ENCODE measurements at places on chromosomes 3 and 15. TPM values are rescaled to one million over a fixed set of nuclear protein-coding genes. Genes with fewer than 3 reads are reported as not detected.

The NR2F2 gene
- total RNA-seq: 18.0 TPM

- peak; percentile 68 for DNase-seq
These were observed at the start of gene SEMA3B for GRCh38 chr3:50268703-50269451. TSS of gene SEMA3B (plus strand) at chr3:50269147. CDS start at chr3:50269241, 94 bp downstream.

DNA sequence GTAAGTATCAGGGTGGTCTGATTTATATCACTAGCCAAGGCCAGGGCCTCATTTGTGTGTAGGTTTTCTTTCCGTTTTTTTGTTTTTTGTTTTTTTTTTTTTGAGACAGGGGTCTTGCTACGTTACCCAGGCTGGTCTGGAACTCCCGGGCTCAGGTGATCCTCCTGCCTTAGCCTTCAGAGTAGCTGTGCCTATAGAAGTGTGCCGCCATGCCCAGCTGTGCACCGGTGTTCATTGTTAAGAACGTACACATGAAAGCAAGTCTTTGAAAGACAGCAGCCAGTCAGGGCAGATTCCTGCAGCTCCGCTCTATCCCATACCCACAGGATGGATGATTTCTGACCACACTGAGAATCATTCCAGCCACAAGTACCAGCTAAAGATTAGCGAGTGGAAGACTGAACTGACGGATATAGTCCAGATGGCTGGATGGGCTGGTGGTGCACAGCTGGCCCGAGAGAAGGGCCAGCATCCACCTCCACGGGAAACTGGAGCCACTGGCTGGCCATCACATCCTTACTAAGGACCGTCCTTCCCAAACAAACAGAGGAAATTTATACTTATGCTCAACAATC is 95.4 kb downstream of the PCSK6 start:
- no peak for DNase-seq

GRCh38 chr3:4514916-4515315 is 21.8 kb downstream of the ITPR1 start:
- no peak for DNase-seq

DNA sequence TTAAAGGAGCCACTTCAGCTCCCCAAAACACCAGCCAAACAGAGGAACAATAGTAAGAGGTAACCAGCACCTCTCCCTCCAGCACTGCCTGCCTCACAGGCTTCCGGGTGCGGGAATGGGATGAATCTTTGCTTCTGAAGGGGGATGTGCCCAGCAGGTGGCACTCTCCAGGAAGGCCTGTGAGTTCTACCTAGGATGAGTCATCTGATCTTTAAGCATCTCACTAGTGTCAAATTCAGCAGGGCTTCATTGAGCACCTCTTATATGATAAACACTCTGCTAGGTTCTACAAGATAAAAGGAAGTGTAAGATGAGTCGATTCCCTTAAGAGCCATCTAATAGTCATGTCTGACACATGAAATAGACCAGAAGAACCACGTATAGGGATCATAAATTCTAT is 237.4 kb upstream of the UMPS start:
- DNase-seq: peak; percentile 59

The CACNA1D gene
- 1.0 TPM for total RNA-seq

GRCh38 chr15:60237446-60237845 is 160.3 kb downstream of the ANXA2 start:
- no peak for DNase-seq

- DNase-seq: no peak
These were observed 29.6 kb upstream of the GREM1 start for GRCh38 chr15:32688151-32688639.

DNA sequence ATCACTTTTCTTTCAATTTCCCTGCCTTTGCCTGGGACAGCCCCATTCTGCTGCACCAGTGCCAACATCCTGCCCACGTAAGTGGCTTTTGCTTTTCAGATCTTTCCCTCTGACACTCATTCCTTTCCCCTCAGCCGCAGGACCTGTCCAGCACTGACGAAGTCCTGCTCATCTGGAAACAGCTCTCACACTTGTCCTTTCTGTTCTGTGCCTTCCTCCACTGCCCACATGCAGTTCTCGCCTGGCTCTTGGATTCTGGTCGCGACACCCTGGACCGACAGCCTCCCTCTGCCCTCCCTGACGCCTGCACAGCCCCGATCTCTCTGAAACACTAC is 99.7 kb downstream of the ADCY5 start:
- no peak for DNase-seq

The MORC1 gene
- not detected for total RNA-seq

- DNase-seq: no peak
These were observed 161.3 kb downstream of the GREM1 start for GRCh38 chr15:32878869-32879805.

DNA sequence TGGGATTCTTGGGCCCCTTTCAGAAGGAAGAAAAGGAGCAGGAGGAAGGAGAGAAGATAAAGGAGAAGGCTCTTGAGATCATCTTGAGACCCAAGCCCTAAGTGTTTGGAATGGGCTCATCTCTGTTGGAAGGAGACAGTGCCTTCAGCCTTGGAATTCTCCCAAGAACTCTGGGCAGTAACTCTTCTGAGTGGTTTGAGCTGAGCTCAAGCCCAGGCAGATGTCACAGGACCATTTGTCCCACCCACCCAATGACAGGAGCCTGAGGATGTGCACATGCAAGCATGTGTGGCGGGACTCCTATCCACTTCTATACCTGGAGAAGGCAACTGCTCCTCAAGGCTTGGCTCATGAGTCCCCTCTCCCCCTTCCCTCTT is 14.6 kb upstream of the TMEM40 start:
- no peak for DNase-seq

DNA sequence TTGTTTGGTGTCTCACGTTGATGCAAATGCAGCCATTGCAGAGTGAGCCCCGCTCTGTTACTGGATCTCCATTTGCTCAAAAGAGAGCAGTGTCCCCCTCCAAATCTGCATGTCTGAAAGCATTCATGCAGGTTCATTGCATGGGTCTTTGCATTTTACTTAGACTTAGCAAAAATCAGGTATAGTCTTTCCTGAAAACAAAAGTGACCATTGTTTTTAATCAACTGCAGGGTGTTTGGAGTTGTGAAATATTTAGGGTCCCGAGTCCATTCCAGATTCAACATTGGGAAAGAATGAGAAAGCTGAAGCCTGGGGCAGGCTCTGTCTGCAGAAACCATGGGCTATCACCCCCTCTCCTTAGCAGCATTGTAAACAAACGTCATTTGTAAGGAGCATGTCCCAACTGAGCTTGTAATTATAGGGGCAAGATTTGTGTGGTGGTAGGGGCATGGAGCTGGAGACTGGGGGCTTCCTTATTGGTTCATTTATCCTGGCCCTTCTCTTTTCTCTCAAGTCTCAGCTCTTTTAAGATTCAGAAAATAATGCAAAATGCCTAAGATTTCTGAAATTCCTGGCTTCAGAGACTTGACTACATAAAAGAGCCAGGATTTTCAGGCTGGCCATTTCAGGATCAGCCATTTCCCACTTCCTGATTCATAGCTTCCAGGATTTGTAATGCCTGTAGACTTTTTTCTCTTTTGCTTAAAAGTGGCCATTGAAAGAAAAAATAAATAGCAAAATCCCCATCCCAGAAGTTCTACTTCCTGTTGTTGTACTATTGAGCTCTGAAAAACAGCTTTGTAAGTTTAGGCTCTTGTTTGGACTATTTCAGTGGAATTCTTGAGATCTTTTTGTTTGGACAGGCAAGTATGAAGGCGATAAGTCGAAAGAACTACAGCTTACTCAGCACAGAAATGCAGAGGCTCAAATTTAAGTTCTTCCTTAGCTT is 23.0 kb downstream of the IGF1R start:
- DNase-seq: no peak

The MYO5A gene
- total RNA-seq: 6.7 TPM

GRCh38 chr3:106371971-106372805 is 503.4 kb upstream of the CBLB start:
- DNase-seq: no peak

DNA sequence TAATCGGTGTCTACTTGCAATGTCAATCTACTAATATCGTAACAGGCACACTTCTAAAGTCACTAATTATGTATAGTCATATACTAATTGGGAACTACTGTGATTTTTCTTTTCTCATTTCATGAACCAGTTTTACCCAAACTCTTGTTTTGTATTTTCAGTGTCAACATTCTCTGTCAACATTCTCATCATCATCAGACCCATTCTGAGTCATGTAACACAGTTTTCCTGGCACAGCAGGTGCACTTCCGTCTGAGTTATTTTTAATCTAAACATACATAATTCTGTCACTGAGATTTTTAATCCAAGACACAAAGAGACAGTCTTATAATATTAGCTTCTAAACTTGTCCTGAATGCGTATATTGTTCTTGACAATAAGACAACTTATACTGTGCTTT is 205.1 kb upstream of the EIF1B start:
- DNase-seq: no peak

DNA sequence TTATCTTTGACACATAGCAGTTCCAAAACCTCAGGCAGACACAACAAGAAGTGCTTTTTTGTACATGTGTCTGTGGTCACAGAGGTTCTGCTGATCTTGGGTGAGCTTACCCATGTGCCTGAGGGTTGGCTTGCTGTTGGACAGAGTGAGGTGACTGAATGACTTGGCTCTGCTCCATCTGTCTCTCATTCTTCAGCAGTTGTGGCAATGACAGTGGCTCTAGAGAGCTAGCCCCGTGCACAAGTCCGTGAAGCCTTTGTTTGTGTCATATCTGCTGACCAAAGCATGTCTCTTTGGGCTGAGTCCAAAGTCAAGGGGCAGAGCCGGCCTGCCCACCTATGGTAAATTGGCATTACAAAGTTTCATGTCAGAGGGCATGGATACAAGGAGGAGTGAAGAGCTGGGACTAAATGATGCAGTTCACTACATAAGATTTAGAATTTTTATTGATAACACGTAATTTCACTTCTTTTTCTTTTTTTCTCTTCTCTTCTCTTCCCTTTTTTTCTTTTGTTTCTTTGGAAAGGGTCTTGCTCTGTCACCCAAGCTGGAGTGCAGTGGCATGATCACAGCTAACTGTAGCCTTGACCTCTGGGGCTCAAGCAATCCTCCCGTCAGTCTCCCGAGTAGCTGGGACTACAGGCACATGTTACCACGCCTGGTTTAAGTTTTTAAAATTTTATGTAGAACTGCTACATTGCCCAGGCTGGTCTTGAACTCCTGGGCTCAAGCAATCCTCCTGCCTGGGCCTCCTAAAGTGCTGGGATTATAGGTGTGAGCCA is 77.9 kb downstream of the ITPR1 start:
- no peak for DNase-seq

- no peak for DNase-seq
These were observed 622.8 kb upstream of the AGTR1 start for GRCh38 chr3:148074946-148075345.

DNA sequence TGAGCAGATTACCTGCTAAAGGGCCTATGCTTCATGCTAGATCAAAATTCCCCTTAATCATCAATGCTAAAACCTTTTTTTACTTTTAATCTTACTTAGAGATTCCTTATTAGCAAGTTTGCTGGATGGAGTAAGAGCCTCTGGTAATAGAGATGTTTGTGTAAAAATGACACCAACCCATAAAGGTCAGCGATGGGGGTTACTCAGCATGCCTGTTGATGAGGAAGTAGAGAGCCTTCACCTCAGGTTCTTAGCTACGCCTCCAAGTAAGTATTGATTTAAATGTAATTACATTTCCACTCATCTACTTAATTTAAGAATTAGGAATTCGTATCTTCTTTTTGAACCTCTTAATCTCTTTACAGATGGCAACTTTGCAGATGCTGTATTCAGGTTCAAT is 38.8 kb downstream of the DNAJC13 start:
- DNase-seq: no peak

DNA sequence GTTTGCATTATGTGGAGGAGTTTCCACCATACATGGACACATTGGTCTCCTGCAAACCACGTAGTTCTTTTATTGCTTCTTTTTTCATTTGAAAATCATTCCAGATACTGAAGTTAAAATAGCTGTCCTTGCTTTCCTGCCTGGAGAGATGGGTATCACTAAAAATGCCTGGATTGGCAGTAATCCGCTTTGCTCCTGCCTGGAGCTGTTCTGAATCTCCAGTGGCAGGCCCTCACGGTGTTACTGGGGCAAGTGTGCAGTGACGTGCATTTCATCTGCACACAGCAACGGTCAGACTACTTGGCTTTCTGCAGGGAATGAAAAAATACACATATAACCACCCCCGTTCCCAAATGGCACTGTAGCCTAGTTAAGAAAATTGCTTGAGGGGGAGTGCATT is 272.9 kb downstream of the IL5RA start:
- DNase-seq: no peak

The THAP10 gene
- 4.7 TPM for total RNA-seq

The OCA2 gene
- total RNA-seq: 0.15 TPM

The NR1I2 gene
- total RNA-seq: 0.12 TPM

GRCh38 chr15:99090011-99090699 is 14.7 kb upstream of the SYNM start:
- DNase-seq: no peak

The PCOLCE2 gene
- total RNA-seq: 58.2 TPM

The MKRN3 gene
- total RNA-seq: 0.72 TPM

DNA sequence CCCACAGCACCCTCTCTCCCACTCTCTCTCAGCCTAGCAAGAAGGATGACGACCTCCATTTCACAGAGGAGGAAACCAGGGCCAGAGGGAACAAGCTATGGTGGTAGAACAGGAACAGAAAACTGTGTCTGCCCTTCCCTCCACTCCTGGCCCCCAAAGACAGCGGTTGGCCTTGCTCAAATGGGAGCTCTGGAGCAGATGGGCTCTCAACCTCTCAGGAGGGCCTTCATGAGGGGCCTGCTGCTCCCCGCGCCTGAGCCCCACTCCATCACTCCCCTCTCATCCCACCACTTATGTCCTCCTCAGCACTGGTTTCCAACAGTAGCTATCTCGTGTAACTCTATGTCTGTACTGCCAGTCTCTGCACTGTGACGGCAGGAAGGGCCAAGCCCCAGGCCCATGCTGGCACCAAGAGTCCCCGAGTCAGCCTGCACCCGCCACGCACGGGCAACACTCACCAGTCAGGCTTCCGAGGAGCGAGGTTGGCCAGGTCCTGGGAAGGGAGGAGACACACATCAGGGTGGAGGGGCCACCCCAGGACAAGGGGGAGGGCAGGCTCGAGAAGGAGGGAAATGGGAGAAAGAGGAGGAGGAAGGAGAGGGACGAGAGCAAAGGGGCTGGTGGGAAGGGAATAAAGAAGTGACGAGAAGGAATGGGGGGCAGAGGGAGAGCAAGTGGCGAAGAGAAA is 45.5 kb downstream of the PTH1R start:
- no peak for DNase-seq

- no peak for DNase-seq
These were observed 8.2 kb upstream of the RPP25 start for GRCh38 chr15:74964794-74965193.

DNA sequence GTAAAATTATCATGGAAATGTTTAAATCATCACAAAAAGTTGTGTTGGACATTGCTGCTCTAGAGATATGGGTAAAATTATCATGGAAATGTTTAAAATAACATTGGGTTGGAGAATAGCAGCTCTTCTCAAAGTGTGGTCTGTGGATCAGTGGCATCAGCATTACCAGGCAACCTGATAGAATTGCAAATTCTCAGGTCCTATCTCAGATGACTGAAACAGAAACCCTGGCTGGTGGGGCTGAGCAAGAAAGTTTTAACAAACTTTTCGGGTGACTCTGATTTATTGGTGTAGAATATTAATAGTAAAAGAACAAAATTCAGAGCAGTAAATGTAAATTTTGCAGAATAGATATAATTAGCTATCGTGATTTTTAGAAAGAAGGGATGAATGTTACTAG is 28.9 kb downstream of the NXPE3 start:
- DNase-seq: no peak

The SLCO2A1 gene
- 11.6 TPM for total RNA-seq

The GPR62 gene
- total RNA-seq: 0.15 TPM

The NRG4 gene
- total RNA-seq: not detected

- no peak for DNase-seq
These were observed 47.6 kb downstream of the ANKRD28 start for GRCh38 chr3:15750143-15750542.
